Lung microvascular endothelial cell (primary cell): ENCODE measurements at places on chromosomes 4 and X. TPM values are rescaled to one million over a fixed set of nuclear protein-coding genes. Genes with fewer than 3 reads are reported as not detected.

NUP62CL gene
- total RNA-seq, result not detected in 2 replicates

AWAT2 gene
- 0.20 and 0.44 TPM in 2 replicates for total RNA-seq

RAB40A gene
- total RNA-seq, result under 0.01 TPM in 1 of 2 replicates, not detected in the other

NPY5R gene
- not detected in 2 replicates for total RNA-seq

CSAG1 gene
- total RNA-seq, result not detected in 2 replicates

CXCR3 gene
- not detected in 2 replicates for total RNA-seq
